SJCRH30 (cell line): ENCODE measurements at places on chromosomes 7 and 10. TPM values are rescaled to one million over a fixed set of nuclear protein-coding genes. Genes with fewer than 3 reads are reported as not detected.

DNA sequence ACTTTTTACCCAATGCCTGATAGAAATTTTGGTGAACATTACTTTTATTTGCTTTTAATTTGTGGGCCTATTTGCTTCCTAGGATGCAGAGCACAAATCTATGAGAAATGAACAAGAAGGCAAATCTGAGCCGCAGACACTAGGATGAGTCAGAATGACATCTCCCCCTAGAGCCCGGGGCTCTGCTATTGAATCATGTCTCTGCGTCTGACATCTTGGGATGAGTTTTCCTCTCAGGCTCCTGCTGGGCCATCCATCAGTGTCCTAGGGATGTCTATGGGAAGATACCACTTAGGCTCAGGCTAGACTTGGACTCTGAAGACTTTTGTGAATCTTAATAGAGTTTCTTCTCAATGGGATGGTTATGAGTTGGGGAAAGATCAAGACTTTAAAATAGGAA lies 157.3 kb upstream of the MTPN start:
- DNase-seq = peak; percentile 6

DNA sequence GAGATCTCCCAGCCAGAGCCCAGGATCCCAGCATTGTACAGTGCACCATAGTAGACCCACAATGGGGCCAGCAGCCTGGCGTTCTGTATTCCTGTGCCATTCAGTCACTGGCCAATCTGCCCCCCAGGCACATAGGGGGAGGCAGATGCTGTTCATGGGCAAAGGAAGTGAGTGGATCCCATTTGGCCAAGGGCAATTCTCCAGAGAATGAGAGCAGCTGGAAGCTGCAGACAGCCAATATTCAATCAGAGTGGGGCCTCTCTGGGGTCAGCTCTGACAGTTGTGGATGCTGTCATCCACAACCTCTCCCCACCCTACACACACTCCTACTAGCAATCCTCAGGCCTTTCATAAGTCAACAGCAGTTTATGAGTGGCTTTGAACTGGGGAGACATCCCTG lies 17.5 kb downstream of the STEAP1B start:
- peak; percentile 30 for DNase-seq

GRCh38 chr7:103343758-103344452 lies 662 bp downstream of the DNAJC2 start:
- DNase-seq = peak; percentile 22

DNA sequence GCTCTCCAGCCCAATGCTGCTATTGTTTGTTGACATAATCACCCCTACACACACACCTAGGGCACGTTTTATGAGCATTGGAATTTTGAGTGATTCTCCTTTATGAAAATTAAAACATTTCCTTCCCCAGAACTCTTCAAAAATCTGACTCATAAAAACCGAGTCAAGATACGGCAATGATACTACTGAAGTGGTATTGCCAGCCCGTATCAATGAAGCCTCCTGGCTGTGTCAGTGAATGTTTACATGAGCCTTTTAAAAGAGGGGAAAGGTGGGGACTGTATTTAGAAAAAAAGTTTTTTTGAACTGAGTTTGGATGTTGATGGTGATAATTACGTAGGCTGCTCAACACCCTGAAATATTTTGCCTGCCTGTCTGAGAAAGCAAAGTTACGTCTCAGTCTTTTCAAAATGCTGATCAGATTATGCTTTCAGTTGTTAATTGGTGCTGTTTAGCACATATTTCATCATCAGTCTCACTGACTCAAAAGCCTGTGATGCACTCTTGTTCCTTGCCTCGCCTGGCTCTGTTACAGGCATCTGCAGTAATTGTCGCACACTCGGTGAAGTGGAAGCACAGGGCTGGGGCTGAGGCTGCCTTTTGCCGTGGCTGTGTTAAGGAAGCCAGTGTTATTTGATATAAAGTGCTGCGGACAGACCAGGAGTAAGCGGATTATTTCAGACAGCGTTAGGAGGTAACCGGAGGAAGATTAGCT lies 157.4 kb upstream of the TCF7L2 start:
- DNase-seq = no peak

DNA sequence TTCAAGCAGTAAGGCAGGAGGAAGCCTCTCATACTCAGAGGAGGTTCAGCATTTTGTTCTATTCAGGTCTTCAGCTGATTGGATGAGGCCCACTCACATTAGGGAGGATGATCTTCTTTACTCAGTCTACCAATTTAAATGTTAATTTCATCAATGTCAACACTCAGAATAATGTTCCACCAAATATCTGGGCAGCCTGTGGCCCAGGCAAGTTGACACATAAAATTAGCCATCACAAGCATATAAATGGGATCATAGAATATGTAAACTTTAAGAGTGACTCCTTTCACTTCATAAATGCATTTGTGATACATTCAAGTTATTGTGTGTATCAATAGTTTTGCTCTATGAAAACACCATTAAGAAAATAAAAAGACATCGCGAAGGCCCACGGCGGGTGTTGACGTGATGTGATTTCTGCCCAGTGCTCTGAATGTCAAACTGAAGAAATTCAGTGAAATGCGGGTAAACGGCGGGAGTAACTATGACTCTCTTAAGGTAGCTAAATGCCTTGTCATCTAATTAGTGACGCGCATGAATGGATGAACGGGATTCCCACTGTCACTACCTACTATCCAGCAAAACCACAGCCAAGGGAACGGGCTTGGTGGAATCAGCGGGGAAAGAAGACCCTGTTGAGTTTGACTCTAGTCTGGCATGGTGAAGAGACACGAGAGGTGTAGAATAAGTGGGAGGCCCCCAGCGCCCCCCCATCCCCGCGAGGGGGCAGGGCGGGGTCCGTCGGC lies 536.1 kb upstream of the AUTS2 start:
- DNase-seq = no peak

DNA sequence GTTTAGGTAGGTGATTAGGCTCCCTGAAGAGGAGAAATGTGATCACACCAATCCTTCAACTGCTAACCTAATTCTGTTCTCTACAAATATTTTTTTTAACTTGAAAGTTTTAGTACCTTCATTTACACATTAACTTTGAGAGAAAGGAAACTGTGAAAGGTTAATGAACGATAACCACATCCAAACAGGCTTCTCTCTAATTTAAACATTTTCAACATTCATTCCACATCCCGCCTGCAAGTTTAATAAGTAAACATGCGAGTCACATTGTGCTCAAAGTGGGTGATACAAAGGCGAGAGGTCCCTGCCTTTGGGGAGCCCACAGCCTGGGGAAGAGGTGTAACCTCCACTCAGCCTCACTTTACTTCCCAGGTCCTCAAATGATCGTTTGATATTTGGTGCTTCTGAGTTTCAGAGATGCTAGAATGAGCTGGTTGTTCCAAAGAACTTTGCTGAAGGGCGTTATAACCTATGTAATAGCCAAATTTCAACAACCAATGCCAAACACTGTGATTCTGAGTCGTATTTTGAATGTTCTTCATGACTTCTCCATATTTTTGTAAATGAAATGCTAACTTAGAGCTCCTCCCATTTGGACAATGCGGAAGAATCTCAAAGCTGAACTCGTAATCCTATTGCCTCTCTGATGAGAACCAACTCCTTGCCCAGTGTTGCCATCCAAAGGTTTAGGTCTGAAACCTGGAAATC lies 47.5 kb downstream of the DENND2A start:
- no peak for DNase-seq

Gene ELMO1
- 55.4 and 67.2 TPM in 2 replicates for total RNA-seq

- peak; percentile 38 for DNase-seq
Measured at GRCh38 chr10:4512671-4513240, 313.3 kb upstream of the AKR1E2 start.

Gene HOXA10
- 16.2 and 17.2 TPM in 2 replicates for total RNA-seq

- no peak for DNase-seq
Measured at GRCh38 chr10:30384051-30384674, 35.1 kb upstream of the MTPAP start.

DNA sequence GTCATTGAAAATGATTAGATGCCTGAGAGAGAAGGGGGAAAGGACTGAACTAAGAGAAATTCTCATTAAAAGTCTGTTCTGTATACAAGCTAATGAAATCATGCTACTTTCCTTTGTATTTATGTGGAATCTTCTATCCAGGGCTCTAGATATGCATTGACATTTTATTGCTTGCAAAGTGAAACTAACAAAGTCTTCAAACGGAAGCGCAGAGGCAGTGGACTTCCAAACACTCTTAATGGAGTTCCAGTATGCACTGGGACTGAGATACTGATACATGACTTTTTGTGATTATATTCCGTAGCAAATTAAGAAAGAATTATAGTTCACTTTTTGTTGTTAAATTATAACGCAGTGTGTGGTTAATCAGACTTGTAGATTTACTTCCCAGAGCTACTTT lies 166.8 kb upstream of the TBX20 start:
- DNase-seq = no peak

Gene HOXA7
- total RNA-seq = 38.6 and 40.4 TPM in 2 replicates

- no peak for DNase-seq
Measured at GRCh38 chr10:83959328-83959727, 180.0 kb upstream of the GHITM start.

DNA sequence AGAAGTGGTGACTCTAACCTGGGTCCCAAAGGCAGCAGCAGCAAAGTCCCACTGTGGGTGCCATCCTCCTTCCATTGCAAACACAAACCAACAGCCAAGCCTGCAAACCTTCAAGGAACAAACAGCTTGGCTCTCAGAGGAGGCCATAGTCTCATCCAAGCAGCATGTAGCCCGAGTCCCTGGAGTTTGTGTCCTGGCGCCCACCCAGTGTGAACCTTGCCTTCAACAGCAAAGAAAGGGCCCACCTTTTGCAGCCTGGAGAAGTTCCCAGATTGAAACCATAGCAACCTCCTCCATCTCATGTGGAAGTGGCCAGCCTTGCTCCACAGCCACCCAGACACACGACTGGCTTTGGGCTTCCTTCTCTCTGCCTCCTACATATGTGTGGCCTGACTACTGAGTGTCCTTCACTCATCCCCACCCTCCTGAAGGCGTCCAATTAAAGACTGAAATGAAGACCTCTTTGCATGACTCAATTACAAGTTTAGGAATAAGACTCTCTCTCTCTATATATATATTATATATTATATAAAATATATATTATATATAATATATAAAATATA lies 106.1 kb downstream of the C10orf90 start:
- no peak for DNase-seq

DNA sequence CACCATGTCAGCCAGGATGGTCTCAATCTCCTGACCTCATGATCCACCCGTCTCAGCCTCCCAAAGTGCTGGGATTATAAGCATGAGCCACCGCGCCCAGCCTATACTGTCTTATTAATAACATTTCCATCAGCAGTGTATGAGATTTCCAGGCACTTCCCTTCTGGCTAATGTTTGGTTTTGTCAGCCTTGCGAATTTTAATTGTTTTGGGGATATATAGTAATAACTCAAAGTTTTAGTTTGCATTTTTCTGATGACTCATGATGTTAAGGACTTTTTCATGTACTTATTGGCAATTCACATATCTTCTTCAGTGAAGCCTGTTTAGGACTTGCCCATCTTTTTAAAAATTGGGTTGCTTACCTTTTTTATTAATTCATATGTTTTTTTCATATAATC lies 76.0 kb downstream of the TMEM270 start:
- DNase-seq = no peak

DNA sequence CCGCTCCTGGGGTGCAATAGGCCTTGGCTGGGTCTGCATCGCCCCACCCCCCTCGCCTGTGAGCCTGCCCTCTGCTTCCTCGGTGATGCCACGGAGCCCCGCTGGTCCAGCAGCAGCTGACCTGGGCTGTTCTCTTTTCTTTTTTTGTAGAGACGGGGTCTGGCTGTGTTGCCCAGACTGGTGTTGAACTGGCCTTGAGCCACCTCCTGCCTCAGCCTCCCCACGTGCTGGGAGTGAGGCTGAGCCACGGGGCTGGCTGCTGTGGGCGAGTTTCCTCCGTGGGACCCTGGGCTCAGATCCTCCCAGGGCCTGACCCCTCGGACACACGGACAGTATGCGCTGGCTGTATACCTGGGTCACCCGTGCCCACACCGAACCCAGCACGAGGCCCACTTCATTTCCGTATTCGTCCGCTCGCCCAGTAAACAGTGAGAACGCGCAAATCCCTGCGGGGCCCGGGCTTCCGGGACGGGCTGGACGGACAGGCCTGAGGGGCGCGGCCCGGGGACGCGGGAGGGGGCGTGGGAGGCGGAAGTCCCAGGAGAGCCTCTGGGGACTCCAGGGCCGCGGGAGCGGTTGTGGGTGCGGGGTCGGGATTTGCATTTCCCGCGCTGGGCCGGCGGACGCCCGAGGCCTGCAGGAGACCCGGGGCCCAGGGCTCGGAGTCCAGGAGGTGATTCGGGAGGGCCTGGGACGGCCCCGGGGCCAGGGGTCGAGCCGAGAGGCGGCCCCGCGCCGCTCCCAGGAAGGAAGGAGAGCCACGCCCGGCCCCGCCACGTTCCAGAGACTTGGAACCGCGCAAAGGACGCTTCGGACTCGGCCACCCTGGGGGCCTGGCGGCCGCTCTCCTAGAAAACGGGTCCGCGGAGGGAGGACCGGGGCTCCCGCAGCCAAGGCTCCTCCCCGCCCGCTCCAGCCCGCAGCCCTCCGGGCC lies 57.7 kb upstream of the DNAJB6 start:
- no peak for DNase-seq

GRCh38 chr10:59654007-59654406 lies 55.6 kb downstream of the SLC16A9 start:
- no peak for DNase-seq

DNA sequence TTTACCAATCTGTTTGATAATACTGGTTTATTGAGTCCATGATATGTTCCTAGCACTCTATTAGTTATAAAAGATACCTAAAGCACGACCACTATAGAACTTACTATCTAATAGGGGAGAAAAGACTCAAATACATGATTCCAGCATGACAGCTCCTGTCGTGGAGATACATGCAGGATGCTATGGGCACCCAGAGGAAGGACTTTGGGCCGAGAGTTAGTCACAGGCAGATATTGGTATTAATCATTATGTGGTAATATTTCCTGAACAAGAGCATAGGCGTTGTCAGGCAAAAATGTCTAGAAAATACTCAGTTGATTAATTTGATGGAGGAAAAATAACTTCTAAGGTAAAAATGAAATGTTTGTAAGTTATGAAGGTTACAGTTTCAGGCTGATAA lies 31.8 kb downstream of the CNNM2 start:
- no peak for DNase-seq
